Caco-2 (cell line): ENCODE measurements at places on chromosomes 7 and 10. TPM values are rescaled to one million over a fixed set of nuclear protein-coding genes. Genes with fewer than 3 reads are reported as not detected.

GPR146 gene
- total RNA-seq = 1.8 and 3.0 TPM in 2 replicates

DNA sequence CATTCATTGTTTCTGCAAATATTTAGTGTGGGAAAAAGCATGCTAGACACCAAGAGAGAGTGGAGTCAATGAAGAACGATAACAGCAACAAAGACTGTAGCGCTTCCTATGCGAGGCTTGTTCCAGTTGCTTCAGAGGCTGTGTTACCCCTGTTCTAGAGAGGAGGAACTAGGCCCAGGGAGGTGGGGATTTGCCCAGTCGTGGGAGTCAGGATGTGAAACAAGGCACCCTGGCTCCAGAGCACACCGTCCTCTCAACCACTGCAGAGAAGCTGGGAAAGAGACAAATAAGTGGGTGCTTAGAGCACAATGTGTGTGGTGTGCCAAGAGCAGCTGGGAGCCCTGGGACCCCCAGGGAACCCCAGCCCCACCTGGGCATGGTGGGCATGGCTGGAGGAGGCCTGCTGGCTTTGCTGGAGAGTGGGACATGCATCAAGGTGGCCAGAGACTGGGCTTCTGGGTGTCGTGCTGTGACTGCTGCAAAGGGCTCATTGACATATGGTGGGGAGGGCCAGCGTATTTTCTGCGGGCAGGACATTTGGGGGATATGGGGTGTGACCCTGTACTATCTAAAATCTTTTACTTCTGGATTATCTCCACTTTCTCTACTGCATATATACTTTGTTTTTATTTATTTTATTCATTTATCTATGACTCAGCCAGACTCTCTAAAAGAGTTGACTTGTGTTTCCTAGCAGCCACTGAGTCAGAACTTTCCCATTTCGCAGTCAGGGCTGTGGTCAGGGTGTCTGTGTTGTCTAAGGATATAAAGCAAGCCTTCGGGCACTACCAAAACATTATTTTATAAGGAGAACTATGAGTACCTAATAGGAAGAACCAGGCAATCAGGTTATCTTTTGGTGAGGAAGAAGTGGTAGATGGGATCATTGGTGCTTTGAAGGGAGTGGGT is 95.4 kb downstream of the TCF7L2 start:
- no peak overlapping the region for H3K27ac ChIP-seq
- H3K4me1 ChIP-seq = peaks cover 12% of the 10 kb centered on the region; the same call in 1 of the 2 replicates
- no peak for DNase-seq
- H3K36me3 ChIP-seq = peaks cover 1% of the 10 kb centered on the region

C10orf62 gene
- not detected in 2 replicates for total RNA-seq

- peaks cover 29% of the 10 kb centered on the region for H3K4me1 ChIP-seq
- H3K27me3 ChIP-seq = no peaks in the 10 kb centered on the region
- H3K4me3 ChIP-seq = no peak overlapping the region
- DNase-seq = peak; percentile 40
Observed at GRCh38 chr10:60413306-60414012, 23.8 kb upstream of the ANK3 start.

DNA sequence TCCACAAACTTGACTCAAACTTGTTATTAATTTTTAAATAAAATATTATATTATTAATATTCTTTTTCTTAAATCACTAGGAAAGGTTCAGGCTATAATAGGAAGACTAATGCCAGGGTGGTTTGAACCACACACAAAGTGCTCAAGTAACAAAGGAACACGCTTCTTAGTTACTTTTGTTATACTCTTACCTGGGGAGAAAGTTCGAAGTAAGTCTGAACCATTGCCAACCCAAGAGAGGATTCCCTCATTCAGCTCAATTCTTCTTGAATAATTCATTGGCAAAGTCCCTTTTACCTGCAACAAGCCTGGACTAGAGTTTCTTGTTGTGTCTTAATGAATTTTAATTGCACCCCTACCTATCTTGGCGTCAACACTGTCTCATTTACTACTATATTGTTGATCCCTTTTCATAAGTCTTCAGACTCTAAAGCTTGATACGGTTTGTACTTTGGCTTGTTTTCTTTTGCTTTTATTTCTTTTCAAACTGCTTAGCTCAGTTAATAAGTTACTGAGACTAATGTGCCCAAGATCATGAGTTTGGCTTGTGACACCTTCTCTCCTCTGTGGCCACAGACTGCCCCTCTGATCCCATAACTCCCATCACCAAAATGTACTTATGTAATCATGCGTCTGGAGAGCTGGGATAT is 10.2 kb upstream of the C10orf67 start:
- no peak overlapping the region for H3K27ac ChIP-seq
- H3K27me3 ChIP-seq = no peaks in the 10 kb centered on the region
- no peaks in the 10 kb centered on the region for H3K4me1 ChIP-seq
- no peaks in the 10 kb centered on the region for H3K36me3 ChIP-seq
- no peak overlapping the region for H3K4me3 ChIP-seq
